Activated T-cell treated with anti-CD3 and anti-CD28 coated beads for 48 hours (primary cell): ENCODE measurements at places on chromosomes 16 and 17.

GRCh38 chr16:79754501-79754900 lies 154.0 kb upstream of the MAF start:
- no peak for DNase-seq

- no peak for DNase-seq
Observed at GRCh38 chr17:66492561-66493005, 190.2 kb downstream of the PRKCA start.

GRCh38 chr16:31202414-31203375 lies at the start of gene PYCARD:
Gene PYCARD (minus strand): TSS chr16:31202760. CDS start chr16:31202690, 70 bp downstream.
- no peak for DNase-seq

DNA sequence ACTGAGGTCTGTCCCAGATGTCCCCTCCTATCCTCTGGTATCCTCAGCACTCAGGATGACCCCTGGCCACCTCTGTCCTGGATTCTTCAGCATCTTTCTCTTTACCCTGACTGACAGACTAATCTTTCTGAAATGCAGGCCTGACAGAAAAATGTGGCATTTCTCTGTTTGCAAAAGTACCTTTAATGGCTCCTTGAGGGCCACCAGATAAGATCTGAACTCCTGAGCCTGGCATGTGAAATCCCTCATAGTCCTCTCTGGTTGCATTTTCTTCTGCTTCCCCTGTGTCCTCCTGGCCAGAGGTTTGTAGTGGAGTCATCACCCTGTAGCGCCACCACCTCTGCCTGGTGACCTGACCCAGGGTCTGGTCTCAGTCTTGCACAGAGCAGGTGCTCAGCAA lies 2.0 kb upstream of the ELMO3 start:
- DNase-seq, result no peak

DNA sequence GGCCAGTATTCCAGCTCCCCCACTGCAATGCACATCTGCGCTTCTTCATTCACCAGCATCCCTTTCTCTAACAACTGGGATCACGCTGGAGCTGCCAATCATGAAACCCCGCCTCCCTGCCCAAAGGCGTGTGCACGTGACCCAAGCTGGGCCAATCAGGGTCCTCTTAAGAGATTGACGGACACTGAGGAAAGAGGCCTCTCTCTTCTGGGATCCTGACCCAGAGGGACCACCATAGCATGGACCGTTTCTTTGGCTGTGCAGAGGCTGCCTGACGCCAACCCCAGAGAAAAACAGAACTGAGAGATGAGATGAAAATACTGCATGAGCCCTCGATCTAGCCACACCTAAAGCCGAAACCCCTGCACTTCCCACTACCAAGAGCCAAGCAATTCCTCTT lies 32.0 kb downstream of the COTL1 start:
- DNase-seq, result no peak

- DNase-seq, result peak; percentile 76
Observed at GRCh38 chr17:40559954-40560591, 5.2 kb downstream of the CCR7 start.

- DNase-seq, result peak; percentile 90
Observed at GRCh38 chr17:44218344-44219107, 949 bp downstream of the UBTF start.

DNA sequence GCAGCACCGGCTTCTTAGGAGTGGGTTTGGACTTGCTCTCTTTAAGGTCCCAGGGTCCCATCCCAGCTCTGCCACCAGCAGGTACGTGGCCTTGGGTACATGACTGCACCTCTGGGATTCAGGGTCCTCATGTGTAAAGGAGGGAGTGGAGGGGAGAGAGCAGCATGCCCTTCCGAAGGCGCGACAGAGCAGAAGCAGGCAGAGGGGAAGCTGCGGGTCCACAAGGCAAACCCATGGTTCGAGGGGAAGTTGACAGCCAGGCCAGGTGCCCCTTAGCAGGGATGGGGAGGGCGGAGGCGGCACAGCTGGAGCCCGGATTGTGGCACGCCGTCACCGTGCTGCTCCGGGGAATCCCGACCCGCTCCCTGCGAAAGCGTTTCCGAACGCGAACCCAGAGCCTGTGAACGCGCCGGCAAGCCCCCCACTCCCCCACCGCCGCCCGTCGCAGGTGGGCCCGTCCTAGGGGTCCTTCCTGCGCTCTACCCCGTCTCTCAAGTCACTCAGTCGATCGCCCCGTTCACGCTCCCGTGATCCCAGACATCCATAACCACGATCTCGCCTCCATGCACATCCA lies 4.1 kb upstream of the TBX2 start:
- DNase-seq, result no peak

DNA sequence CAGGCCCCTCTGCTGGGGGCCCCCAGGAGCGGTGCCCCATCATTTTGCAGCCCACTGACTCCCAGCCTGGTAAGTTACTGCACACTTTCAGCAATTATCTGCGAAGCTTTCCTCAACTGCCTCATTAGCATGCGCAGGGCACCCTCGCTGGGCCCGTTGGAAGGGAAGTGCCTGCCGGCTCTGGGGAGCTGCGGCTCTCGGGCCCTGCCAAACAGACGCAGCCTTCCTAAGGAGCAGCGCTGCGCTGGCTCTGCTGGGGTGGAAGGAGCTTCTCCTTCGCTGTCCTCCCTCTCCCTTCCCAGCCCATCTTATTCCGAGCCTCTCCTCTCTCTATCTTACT lies 71.0 kb downstream of the RBBP6 start:
- DNase-seq, result no peak

GRCh38 chr17:81097943-81098308 lies 63.0 kb downstream of the BAIAP2 start:
- DNase-seq, result no peak
